ENCODE measurements at places on chromosomes 3 and 15. TPM values are rescaled to one million over a fixed set of nuclear protein-coding genes. Genes with fewer than 3 reads are reported as not detected.

DNA sequence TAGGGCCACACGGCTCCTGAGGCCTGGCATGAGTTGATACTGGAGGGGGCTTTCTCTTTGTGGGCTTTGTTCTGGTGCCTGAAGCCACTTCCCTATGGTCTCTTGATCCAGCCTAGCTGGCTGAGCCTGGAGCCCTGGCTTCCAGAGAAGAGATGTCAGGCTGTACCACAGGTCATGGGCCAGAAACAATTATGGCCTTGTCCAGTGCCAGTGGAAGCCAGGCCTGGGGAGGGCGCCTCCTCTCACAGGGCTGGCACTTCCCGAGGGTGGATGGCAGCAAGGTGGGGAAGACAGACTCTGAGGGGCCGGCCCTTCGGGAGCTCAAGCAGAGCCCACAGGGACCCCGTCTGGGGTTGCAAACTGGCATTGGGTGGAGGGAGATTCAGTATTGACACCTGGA, 34.9 kb upstream of the ACAD9 start:
- no peaks in the 10 kb centered on the region for H3K36me3 ChIP-seq
- no peak overlapping the region for H3K27ac ChIP-seq
- no peaks in the 10 kb centered on the region for H3K27me3 ChIP-seq
- no peaks in the 10 kb centered on the region for H3K4me1 ChIP-seq
- no peak for DNase-seq
- no peak overlapping the region for H3K4me3 ChIP-seq

- no peaks in the 10 kb centered on the region for H3K36me3 ChIP-seq
Measured at GRCh38 chr3:112351036-112351435, 18.1 kb downstream of the CD200 start.

- no peaks in the 10 kb centered on the region for H3K36me3 ChIP-seq
- no peak for DNase-seq
- no peak overlapping the region for H3K4me3 ChIP-seq
Measured at GRCh38 chr3:16474216-16474615, 39.3 kb downstream of the RFTN1 start.

- H3K27ac ChIP-seq = no peak overlapping the region
- H3K27me3 ChIP-seq = no peaks in the 10 kb centered on the region
- H3K4me3 ChIP-seq = no peak overlapping the region
- DNase-seq = no peak
- H3K36me3 ChIP-seq = no peaks in the 10 kb centered on the region
- no peaks in the 10 kb centered on the region for H3K4me1 ChIP-seq
Measured at GRCh38 chr15:72033711-72034110, 84.2 kb downstream of the MYO9A start.

- H3K4me3 ChIP-seq = no peak overlapping the region
- no peak for DNase-seq
- H3K36me3 ChIP-seq = no peaks in the 10 kb centered on the region
Measured at GRCh38 chr3:177522051-177522450, 324.8 kb upstream of the TBL1XR1 start.

DNA sequence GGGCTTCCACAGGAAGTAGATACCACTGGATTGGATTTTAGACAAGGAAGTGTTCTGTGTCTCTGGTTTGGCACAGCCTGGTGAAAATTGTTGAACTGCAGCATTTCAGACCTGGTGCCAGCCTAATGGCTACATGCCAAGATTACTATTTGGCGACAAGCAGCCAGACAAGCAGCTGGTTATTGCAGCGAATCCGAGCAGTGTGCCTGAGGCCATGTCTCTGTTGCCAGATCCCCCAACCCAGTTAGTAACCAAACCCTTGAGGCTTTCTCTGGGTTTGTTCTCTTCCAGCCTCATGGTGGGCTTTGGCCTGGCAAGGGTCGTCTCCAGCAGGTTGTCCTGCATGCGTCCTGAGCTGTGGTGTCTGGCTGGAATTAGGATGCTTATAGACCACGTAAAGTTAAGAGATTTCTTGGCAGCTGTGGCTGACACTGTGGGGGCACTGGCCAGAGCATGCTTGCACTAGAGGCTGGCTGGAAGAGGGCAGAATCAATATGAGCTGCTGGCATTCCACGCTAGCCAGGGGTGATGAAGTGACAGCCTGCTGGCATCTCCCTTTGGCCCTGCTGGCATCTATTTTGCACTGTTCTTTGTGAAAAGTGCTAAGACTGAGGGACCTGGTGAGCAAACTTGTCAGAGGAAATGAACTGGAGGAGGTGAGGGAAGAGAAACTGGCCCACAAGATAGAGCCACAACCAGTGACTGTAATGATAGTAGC, 172.6 kb downstream of the RBMS3 start:
- H3K36me3 ChIP-seq = no peaks in the 10 kb centered on the region
- DNase-seq = peak; percentile 42
- H3K4me3 ChIP-seq = no peak overlapping the region
- no peak overlapping the region for H3K27ac ChIP-seq
- H3K27me3 ChIP-seq = no peaks in the 10 kb centered on the region

- H3K27me3 ChIP-seq = no peaks in the 10 kb centered on the region
- no peak overlapping the region for H3K4me3 ChIP-seq
- no peaks in the 10 kb centered on the region for H3K4me1 ChIP-seq
- H3K27ac ChIP-seq = no peak overlapping the region
- no peak for DNase-seq
Measured at GRCh38 chr15:76381366-76381765, 44.8 kb downstream of the ISL2 start.

- H3K36me3 ChIP-seq = no peaks in the 10 kb centered on the region
- H3K27ac ChIP-seq = no peak overlapping the region
- peaks cover 4% of the 10 kb centered on the region for H3K4me1 ChIP-seq
- no peak overlapping the region for H3K4me3 ChIP-seq
Measured at GRCh38 chr15:33064878-33065277, 129.6 kb downstream of the FMN1 start.

DNA sequence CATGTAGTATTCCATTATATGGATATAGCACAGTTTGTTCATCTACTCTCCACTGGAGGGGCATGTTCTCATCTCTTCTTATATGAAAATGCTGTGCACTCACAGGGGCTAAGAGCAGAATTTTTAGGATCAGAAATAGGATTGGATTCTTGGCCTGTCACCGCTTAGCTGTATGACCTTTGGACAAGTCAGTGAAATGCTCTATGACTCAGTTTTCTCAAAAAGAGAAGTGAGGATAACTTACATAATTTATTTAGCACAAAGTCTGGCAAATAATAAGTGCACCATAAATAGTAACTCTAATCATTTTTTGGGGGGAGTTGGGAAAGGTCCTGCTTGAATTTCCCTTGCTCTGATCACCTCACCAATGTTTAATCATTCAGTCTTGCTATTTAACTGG, 103.7 kb upstream of the LRIG1 start:
- no peak for DNase-seq
- no peak overlapping the region for H3K4me3 ChIP-seq
- H3K27me3 ChIP-seq = no peaks in the 10 kb centered on the region
- H3K27ac ChIP-seq = no peak overlapping the region
- no peaks in the 10 kb centered on the region for H3K4me1 ChIP-seq

GRCh38 chr3:173513123-173513522, 115.6 kb downstream of the NLGN1 start:
- H3K27me3 ChIP-seq = no peaks in the 10 kb centered on the region
- no peaks in the 10 kb centered on the region for H3K4me1 ChIP-seq
- no peak for DNase-seq

- H3K4me1 ChIP-seq = peaks cover 10% of the 10 kb centered on the region
- peak overlapping the region; percentile 70 for H3K27ac ChIP-seq
- no peak for DNase-seq
- H3K4me3 ChIP-seq = peak overlapping the region; percentile 83
- no peaks in the 10 kb centered on the region for H3K27me3 ChIP-seq
Measured at GRCh38 chr3:10116138-10116460, 624 bp downstream of the BRK1 start.

- H3K4me1 ChIP-seq = peaks cover 33% of the 10 kb centered on the region
- no peak for DNase-seq
- no peaks in the 10 kb centered on the region for H3K36me3 ChIP-seq
Measured at GRCh38 chr3:4754180-4755086, 224.8 kb upstream of the BHLHE40 start.

DNA sequence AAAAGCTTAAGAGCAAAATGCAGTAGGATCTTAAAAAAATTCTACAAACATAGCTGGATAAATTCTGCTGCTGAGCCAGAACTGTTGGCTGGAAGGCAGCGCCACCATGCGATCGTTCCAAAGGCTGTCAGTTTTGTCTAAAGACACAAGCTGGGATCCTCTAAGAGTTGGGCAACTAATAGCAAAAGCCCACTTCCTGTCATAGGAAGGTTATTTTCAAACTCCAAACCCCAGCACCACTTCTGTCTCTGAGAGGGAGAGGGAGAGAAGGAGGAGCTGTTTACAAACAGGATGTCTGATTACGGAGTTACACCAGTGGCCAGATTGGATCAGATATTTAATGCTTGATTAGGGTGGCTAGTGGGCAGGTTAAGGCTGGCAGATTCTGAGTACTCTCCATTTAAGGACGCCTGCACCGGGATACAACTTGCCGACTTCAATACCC, 44.0 kb downstream of the EIF4E3 start:
- no peaks in the 10 kb centered on the region for H3K36me3 ChIP-seq
- peak overlapping the region; percentile 61 for H3K27ac ChIP-seq
- no peak overlapping the region for H3K4me3 ChIP-seq

DNA sequence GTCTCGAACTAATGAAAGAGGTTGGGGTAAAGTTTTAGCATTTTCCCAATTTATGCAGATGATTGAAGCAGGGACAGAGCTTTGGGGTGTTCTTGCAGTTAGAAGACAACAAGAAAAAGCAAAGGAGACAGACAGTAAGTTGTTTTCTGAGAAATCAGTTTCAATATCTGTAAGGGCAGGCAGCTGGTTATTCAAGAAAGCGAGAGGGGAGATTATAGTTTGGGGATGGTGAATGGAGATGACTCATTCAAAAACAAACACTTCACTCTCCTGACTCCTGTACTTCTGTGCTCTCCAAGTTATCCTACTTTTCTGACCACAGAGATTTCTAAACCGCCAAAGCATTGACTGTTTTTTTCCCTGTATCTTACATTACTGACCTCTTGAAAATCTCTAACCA, 352.0 kb downstream of the GAP43 start:
- no peaks in the 10 kb centered on the region for H3K36me3 ChIP-seq
- H3K4me3 ChIP-seq = no peak overlapping the region
- H3K27ac ChIP-seq = no peak overlapping the region
- no peak for DNase-seq
- H3K4me1 ChIP-seq = no peaks in the 10 kb centered on the region

DNA sequence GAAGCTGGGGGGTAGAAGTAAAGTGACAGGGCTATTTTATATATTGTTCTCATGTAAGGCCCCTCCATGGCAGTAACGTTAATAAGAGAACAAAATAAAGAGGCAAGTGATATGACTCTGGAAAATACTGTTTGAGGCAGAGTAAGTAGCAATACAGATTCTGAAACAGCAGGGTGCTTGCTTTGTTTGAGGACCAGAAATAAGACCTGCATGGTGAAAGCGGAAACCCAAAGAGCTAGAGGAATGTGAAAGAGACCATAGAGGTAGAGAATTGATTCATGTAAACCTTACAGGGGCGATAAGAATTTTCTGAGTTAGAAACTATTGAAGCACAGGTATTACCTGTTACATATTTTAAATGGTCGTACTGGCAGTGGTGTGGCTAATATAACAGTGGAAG, 1517.1 kb downstream of the SI start:
- no peaks in the 10 kb centered on the region for H3K36me3 ChIP-seq
- no peak overlapping the region for H3K27ac ChIP-seq
- H3K4me1 ChIP-seq = no peaks in the 10 kb centered on the region
- H3K27me3 ChIP-seq = no peaks in the 10 kb centered on the region
- no peak for DNase-seq

DNA sequence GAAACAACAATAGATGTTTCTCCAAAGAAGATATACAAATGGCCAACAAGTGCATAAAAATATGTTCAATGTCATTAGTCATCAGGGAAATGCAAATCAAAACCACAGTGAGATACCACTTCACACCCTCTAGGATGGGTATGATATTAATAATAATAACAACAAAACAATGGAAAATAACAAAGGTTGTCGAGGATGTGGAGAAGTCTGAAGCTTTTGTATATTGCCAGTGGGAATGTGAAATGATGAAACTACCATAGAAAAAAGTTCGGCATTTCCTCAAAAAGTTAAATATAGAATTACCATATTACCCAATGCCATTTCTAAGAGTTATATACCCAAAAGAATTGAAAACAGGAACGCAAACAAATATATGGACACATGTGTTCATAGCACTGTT, 10.8 kb downstream of the BHLHE40 start:
- no peak overlapping the region for H3K27ac ChIP-seq
- H3K4me3 ChIP-seq = no peak overlapping the region
- peaks cover 3% of the 10 kb centered on the region for H3K4me1 ChIP-seq
- no peaks in the 10 kb centered on the region for H3K27me3 ChIP-seq
- H3K36me3 ChIP-seq = no peaks in the 10 kb centered on the region

DNA sequence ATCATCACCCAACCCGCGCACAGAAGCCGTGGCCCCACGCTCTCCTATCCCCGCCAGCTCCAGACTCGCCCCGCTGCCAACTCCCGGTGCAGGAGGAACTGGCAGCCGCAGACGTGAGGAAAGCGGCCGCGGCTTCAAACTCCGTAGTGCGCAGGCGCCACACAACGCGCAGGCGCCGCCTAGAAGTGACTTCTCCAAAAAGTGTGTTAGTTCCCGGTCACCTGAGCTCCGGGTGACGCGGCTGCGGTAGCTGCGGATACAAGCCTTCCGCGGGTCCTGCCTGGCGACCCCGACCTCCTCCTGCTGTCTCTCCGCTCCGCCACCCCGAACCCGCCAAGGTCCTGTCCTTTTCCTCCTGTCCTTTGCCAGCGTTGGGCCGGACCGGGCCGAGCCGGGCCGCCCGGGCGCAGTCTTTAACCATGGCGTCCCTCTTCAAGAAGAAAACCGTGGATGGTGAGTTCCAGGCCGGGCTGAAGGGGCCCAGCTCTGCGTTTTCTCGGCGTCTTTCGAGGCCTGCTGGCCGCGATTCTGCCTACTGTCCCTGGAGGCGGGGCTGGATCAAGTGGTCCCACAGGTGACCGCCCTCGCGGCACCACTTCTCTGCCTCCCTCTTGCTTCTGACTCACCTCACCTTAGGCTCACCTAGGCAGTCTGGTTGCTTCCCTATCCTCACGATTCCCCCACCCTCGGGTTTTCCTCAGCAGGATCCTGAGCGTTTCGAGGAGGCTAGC, at the start of gene CHMP2B:
CHMP2B (plus strand) TSS at position 206 of the 731 bp plus-strand sequence; CDS start at position 420, 214 bp downstream.
- peak; percentile 94 for DNase-seq
- peak within 1 kb of the TSS; percentile 86 for H3K4me3 ChIP-seq
- no peaks in the 10 kb centered on the region for H3K27me3 ChIP-seq
- H3K4me1 ChIP-seq = peaks cover 5% of the 10 kb centered on the region

- no peak overlapping the region for H3K4me3 ChIP-seq
- H3K4me1 ChIP-seq = no peaks in the 10 kb centered on the region
- no peaks in the 10 kb centered on the region for H3K36me3 ChIP-seq
- H3K27ac ChIP-seq = no peak overlapping the region
- no peak for DNase-seq
Measured at GRCh38 chr15:78976691-78977090, 31.8 kb upstream of the CTSH start.

ADCY5 gene
- 7.8 TPM for total RNA-seq

SNX4 gene
- total RNA-seq = 59.7 TPM

APOD gene
- 13.1 TPM for total RNA-seq

CACNA1D gene
- total RNA-seq = 17.1 TPM

INKA1 gene
- 0.57 TPM for total RNA-seq

IL5RA gene
- 0.21 TPM for total RNA-seq

NR2E3 gene
- total RNA-seq = 0.64 TPM

HYAL1 gene
- 9.0 TPM for total RNA-seq

ECE2 gene
- 0.37 TPM for total RNA-seq

GMNC gene
- not detected for total RNA-seq

IQCB1 gene
- 10.8 TPM for total RNA-seq

ROBO2 gene
- 0.88 TPM for total RNA-seq

C2CD4A gene
- total RNA-seq = 2.4 TPM

MYO1E gene
- 329 TPM for total RNA-seq

RSL24D1 gene
- 52.4 TPM for total RNA-seq

All from colonic mucosa (tissue), 4 donors.